ENCODE measurements at places on chromosomes 2 and 18.

DNA sequence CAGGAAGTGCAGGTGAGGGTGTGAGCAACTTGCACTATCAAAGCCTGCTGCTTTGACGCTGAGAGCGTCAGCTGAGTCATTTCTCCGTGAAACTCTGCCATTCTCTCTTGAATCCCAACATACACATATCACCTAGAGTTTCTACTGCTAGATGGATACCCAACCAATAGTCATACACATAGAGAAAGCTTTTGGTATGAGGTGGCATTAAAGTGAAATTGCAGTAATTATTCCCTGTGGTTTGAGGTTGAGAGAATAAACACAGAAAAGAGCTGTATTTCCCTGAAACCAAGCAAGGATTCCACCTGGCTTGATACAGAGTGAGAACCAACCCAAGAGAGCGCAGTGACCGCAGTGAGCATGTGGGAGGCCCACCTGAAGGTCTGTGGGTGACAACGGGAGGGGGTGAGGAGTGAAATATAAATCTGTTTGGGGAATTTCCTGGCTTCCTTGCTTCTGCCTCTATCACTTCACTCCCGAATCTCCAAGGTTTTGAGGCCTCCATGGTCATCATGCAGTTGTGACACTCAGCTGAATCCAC lies 28.8 kb upstream of the TMEM18 start:
- no peak for DNase-seq

GRCh38 chr2:96512341-96512740 lies 7.2 kb upstream of the NEURL3 start:
- no peak for DNase-seq

DNA sequence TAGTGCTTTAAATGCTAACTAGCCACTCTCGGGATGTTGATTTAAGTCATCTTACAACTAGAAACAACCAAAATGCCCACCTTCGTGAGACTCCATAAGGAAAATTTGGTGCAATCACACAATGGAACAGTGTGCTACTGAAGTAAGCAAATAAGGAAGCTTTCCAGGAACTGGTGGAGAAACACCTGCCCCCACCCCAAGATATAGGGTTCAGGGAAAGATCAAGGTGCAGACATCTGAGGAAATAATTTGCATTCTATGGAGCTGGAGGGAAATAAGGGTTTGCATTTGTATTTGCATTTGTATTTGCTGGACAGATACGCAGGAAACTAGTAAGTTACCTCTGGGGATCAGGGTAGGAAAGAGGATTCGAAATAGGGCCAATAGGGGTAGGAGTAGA lies 90.9 kb downstream of the ACAA2 start:
- DNase-seq = no peak

DNA sequence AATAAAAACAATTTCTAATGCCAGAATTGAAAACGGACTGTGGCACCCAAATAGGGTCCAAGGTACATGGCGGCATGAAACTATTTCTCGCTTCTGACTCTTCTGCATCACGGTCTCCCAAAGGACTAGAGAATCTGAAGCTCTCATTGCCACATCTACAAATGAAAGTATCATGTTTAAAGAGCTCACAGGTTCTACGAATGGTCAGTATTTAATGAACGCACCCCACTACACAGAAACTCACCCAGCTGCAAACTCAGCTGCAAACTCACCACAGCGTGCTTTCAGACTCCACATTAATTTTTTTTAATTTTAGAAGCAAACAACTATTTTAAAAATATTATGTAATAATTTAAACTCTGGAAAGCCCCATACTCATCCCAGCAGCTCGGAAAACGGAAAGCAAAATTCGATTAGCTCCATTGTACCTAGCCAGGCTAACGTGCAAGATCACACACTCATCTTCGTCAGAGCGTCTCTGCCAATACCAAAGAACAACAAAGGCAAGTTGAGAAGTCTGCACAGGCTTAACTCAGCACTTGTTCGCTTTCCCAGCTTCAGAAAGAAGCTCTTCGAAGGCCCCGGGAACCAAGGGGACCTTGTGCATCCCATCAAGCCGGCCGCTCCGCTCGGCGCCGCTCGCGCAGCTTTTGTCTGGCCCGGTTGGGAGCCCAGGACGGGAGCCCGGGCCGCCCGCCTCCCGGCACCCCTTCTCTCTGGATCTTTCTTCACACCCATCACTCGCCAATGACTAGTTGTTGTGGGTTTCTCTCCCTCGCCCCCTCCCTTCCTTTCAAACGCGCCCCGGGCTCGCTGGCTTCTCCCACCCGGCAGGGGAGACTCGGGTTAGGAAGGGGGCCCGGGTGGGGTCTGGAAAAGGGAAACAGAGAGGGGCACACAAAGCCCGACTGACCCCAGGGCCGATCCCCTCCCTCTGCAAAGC lies 785 bp downstream of the CLASP1 start:
- DNase-seq = peak; percentile 46

- no peak for DNase-seq
Observed at GRCh38 chr2:169975221-169975620, 148.0 kb downstream of the UBR3 start.

- no peak for DNase-seq
Observed at GRCh38 chr2:68878071-68878711, 7.0 kb upstream of the BMP10 start.

GRCh38 chr2:134555411-134555810 lies 163.4 kb downstream of the TMEM163 start:
- DNase-seq = no peak

- DNase-seq = no peak
Observed at GRCh38 chr2:65818873-65819451, 386.6 kb upstream of the SPRED2 start.

DNA sequence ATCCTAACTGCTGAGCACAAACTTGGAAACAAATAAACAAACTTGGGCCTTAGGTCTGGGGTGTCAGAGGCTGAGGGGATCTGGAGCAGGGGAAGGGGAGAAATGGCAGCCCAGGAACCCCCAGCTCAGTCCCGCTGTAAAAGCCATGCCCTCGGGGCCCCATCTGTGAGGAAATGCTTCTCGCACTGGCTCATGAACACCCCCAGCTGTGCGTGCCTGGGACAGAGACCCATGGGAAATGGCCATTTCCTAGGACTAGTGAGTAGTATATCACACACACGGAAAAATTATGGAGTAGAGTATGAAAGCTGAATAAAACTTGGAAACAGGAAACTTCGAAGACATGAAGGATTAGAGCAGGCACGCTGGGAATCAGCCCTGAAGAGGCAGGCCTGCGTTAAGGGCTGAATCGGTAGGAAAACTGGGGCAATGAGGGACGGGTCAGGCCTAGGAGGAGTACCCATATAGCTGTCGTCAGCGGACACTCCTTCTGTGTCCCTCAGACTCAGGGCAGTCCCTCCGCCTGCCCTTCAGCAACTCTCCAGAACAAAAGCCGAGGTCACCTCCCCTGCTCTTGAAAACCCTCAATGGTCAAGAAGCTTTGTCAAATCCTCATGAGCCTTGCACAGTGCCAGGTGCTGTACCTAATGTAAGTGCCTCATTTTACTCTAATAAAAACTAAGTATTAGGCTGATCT lies 120.8 kb upstream of the ODC1 start:
- DNase-seq = no peak

GRCh38 chr2:32711219-32711618 lies 83.4 kb downstream of the TTC27 start:
- DNase-seq = peak; percentile 53

DNA sequence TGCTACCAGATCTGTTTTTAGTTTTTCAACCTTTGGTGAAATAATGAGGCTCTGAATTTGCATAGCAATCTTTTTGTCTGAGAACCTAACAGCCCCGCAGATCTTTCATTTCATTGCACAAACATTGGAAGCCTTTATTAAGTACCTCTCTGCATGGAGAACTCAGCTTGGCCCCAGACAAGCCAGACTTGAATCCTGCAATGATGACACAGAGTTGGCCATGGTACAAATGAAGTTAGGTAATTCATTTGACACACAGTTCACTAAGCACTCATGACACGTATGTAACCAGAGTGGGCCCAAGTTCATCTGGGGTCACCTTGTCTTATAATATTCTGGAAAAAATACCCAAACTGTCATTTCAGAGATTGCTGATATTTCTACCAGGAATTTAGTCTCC lies 439.1 kb upstream of the ID2 start:
- DNase-seq = no peak

- DNase-seq = no peak
Observed at GRCh38 chr2:126901459-126901858, 2.8 kb downstream of the TEX51 start.
